ENCODE measurements at places on chromosomes 7 and 10.
A peak's percentile ranks its signal among the peaks of the same experiment; 100 is the strongest.

- DNase-seq, result no peak
These were observed 342.9 kb downstream of the AUTS2 start for GRCh38 chr7:69941077-69941651.

DNA sequence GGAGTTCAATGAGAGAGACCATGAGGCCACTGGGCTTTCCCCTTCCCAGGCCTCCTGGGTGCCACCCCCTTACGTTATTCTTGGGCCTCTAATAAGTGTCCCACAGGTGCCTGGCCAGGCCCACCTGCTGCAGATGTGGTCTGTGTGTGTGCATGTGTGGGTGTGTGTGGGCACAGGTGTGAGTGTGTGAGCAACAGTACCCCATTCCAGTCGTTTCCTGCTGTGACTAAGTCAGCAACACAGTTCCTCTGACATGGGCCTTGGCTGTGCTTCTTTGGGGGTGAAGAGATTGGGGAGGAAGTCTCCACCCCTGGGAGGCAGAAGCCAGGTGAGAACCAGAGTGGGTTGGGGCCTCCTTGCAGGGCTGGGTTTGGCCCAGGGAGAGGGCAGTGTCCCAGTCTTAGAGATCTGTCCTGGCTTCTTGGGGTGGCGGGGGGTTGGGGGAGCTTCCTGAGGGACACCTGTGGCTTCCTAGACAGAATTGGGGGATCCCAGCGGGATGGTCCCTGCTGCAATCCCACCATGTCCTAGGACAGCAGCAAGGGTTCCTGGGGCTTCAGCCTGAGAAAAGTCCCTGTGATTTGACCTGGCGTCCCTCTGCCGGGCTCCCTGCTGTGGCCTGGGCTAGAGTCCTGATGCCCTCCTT is 4.1 kb upstream of the PILRB start:
- DNase-seq, result no peak

GRCh38 chr7:27165089-27165995 is at the start of gene HOXA9:
Gene HOXA9, minus strand, starts transcription at chr7:27165537. Its CDS starts 80 bp downstream, at chr7:27165457.
- DNase-seq, result no peak

- no peak for DNase-seq
These were observed 38.4 kb downstream of the ALDH18A1 start for GRCh38 chr10:95618101-95618500.

GRCh38 chr7:7764520-7765396 is 46.4 kb upstream of the RPA3 start:
- DNase-seq, result no peak

GRCh38 chr7:74226633-74227032 is 16.8 kb downstream of the LAT2 start:
- DNase-seq, result no peak

DNA sequence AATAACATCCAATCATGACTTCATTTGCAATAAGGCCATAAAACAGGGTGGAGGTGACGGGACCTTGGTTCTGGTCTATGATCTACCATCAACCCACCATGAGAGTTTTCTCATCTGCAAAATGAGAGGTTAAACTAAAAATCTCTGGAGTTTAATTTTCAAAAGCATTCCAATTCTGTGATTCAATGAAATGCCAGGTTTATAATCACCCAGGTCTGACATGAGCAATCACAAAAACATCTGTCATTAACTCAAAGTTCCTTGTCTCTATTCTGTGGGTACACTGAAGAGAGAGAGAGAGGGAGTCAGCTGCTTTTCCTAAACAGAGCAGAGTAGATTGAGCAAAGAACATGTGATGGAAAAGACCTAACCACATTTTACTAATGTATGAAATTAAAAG is 75.4 kb downstream of the NUDCD3 start:
- no peak for DNase-seq

GRCh38 chr10:79074732-79075131 is 6.0 kb downstream of the ZMIZ1 start:
- peak; percentile 77 for DNase-seq

DNA sequence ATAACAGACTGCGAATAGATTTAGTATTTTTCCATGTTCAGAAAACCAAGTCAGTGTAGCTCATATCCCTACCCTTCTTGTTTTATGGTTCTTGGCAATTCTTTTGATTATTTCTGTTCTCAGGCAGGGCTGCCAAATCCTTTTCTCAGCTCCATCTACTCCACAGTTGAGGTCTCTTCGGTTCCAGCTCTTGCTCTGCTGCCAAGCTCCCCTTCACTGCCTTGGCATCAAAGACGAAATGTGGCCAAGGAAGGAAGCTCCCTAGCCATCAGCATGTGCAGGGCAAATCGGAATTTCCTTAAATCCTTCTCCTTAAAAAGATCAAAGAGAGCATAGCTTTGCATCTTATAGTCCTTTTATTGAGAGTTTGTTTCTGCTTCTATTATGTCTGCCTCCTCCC is 116.4 kb upstream of the NOBOX start:
- DNase-seq, result no peak

GRCh38 chr10:93142534-93142933 is 68.8 kb downstream of the CYP26A1 start:
- DNase-seq, result no peak

DNA sequence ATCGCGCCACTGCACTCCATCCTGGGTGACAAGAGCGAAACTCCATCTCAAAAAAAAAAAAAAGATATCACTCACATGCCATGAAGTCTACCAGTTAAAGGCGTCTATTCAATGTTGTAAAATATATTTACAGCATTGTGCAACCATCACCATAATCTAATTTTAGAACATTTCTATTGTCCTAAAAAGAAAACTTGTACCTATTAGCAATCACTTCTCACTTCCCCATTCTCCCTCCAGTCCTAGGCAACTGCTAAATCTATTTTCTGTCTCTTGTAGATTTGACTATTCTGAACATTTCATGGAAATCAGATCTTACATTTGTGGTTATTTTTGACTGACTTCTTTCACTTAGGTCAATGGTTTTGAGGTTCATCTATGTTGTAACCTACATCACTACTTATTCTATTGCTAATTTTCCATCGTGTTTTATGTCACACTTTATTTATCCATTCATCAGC is 25.2 kb upstream of the OTUD1 start:
- no peak for DNase-seq

DNA sequence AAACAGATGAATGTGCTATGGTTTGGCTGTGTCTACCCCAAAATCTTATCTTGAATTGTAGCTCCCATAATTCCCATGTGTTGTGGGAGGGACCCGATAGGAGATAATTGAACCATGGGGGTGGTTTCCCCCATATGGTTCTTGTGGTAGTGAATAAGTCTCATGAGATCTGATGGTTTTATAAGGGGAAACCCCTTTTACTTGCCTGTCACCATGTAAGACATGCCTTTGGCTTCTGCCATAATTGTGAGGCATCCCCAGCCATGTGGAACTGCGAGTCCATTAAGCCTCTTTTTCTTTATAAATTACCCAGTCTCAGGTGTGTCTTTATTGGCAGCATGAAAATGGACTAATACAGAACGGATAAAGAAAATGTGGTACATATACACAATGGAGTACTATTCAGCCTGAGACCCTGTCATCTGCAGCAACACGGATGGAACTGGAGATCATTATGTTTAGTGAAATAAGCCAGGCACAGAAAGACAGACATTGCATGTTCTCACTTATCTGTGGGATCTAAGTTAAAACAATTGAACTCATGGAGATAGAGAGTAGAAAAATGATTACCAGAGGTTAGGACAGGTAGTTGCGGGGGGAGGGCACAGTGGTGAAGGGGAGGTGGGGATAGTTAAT is 587.6 kb upstream of the NRP1 start:
- no peak for DNase-seq

DNA sequence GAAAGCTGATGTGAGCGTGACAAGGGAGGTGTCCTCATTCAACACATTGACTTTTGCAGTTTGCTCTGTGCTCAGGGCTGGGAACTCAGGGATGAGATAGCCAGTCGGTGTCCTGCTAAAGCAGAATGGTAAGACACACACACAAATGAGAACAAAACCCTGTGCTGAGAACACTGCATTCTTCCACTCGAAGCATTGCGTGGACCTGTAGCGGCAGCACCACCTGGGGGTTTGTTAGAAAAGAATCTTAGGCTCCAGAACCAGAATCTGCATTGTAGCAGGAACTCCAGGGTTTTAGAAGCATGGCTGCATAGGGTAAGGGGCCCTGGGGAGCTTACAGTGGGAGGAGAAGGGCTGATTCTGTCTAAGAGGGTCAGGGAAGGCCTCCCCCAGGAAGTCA is 21.5 kb upstream of the OGDHL start:
- DNase-seq, result no peak

DNA sequence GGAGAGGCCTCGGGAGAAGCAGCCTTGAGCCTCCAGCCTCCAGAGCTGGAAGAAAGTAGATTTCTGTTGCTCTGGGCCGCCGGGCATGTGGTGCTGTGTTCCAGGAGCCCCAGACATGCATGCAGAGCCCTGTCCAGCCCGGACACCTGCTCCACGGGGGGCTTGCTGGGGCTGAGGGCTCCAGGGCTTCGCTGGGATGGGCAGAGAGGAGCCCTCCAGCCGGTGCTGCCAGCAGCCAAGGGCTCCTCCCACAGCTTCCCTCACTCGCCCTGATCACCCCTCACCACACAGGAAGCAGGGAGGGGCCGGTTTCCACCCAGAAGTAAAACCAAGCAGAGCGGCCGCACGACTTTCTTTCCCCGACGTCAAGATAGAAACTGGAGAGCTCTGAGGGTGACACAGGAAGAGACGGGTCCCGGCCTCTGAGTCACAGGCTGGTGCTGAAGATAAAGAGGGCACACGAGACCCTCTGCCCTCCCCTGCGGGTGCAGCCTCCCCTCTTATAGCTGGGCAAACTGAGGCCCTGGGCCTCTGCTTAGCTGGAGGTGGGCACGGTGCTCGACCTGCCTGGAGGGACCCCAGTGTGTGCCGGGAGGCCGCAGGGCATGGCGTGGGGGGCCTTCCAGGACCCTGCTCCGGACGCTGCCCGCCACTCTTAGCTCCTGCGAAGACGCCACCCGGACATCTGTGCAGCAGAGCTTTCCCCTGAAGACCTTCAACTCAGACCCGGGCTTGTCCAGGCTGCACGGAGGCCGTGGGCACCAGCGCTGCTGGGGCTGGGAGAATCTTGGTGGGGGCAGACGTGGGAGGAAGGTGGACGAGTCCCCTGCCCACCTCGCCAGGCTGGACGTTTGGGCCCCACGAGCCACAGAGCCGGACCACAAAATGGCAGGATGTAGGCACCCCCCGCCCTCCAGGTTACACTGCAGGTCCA is 31.1 kb downstream of the ADAP1 start:
- DNase-seq, result no peak

- no peak for DNase-seq
These were observed 6.5 kb downstream of the SNX8 start for GRCh38 chr7:2307690-2308107.

DNA sequence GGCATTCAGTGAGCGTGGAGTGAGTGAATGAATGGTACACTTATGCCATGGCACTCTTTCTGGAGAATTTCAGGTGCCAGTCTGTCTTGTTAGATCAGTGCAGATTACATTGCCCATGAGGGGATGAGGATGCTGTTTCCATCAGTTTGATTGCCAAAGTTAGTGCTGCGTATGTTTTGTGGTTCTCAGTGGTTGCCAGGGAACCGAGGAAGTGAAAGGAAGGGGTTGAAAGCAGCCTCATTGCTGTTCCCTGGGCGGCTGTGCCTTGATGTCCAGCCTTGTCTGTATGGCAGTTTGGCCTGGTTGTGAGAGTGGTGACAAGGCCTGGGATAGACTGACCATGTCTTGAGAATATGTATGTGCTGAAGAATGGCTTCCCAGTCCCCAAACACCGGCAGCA is 30.2 kb downstream of the WBP1L start:
- DNase-seq, result no peak

DNA sequence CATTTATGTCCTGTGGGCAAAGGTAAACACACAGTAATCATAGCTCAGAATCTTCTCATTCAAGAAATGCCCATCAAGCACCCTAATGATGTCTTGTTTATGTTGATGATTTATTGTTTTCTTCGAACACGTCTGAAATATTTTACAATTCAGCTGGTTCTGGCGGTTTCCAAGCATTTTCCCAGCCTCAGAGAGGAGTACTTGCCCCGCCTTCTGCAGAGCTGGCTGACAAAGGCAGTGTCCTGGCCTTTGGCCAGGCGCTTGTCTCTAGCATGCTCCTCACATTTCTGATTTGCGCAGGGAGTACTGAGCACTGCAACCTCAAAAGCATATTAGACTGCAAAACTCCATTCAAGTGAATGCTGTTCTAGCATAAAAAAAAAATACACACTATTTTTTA is 314.2 kb upstream of the GNAI1 start:
- no peak for DNase-seq

DNA sequence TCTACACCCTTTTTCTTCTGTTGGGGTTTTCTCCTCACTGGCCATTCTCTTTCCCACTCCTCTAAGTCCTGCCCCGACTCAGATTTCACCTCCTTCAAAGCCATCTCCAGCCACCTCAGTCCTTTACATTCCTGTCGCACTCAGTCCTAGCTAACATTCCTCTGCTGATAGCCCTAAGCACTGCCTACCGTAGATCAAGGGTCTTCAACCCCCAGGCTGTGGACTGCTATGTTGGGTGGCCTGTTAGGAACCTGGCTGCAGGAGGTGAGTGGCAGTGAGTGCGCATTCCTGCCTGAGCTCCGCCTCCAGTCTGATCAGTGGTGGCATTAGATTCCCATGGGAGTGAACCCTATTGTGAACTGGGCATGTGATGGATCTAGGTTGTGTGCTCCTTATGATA is 11.2 kb downstream of the PFKFB3 start:
- no peak for DNase-seq

- DNase-seq, result no peak
These were observed 26.8 kb upstream of the ADGRA1 start for GRCh38 chr10:133060881-133061280.

DNA sequence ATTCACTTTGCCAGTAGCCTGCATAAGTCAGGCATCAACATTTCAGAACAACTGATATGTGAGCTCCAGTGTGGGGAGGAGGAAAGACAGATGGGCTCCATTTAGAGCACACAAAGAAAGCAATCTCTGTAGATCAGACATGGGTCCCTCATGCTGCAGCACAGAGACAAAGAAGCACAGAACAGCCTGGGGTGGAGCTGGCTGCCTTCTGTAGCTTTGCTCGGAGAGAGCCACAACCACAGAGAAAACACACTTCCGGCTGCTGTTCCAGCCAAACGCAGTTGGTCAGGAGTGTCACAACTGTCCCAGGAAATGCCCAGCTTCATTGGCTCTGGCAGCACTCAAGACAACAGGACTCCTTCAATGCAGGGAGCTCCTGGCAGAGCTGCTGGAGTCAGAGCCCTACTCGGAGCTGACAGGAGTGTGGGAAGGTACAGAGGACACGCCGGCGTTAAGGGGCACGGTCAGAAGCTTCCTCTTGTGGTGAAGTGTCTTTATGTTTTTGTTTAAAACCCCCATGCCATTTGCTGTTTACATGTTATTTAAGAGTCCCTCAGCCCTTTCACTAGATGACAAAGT is 494.4 kb downstream of the TCERG1L start:
- DNase-seq, result no peak

Data from WERI-Rb-1 (cell line).